ENCODE measurements at places on chromosomes 2 and 18. TPM values are rescaled to one million over a fixed set of nuclear protein-coding genes. Genes with fewer than 3 reads are reported as not detected.

DNA sequence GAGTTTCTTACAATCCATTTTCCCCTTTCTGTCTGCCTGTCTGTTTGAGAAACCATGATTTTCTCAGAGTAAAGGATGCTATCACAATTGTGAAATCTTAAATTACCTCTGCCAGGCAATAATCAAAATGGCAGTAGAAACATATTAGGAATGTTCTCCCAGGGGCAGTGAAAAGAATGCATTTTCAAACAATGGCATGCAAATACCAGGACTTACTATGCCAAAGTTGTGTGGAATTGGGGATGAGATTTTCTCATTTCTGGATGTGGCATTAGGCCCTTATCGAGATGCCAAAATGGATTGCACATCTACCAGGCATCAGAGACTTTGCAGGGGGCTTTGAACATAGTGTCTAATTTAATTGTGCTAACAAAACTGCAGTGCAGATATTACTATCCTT, 821.4 kb downstream of the RNF144A start:
- H3K36me3 ChIP-seq = no peaks in the 10 kb centered on the region
- DNase-seq = no peak
- H3K27ac ChIP-seq = no peak overlapping the region
- H3K27me3 ChIP-seq = no peaks in the 10 kb centered on the region
- H3K4me3 ChIP-seq = no peak overlapping the region

- peaks cover 5% of the 10 kb centered on the region for H3K4me1 ChIP-seq
- no peaks in the 10 kb centered on the region for H3K27me3 ChIP-seq
- no peak overlapping the region for H3K4me3 ChIP-seq
- DNase-seq = no peak
Measured at GRCh38 chr2:229443546-229444268, 172.6 kb upstream of the PID1 start.

GRCh38 chr2:189165656-189166380, 13.7 kb downstream of the COL5A2 start:
- H3K27ac ChIP-seq = peak overlapping the region; percentile 65
- no peak for DNase-seq
- H3K4me1 ChIP-seq = peaks cover 24% of the 10 kb centered on the region
- H3K36me3 ChIP-seq = peaks cover 8% of the 10 kb centered on the region

DNA sequence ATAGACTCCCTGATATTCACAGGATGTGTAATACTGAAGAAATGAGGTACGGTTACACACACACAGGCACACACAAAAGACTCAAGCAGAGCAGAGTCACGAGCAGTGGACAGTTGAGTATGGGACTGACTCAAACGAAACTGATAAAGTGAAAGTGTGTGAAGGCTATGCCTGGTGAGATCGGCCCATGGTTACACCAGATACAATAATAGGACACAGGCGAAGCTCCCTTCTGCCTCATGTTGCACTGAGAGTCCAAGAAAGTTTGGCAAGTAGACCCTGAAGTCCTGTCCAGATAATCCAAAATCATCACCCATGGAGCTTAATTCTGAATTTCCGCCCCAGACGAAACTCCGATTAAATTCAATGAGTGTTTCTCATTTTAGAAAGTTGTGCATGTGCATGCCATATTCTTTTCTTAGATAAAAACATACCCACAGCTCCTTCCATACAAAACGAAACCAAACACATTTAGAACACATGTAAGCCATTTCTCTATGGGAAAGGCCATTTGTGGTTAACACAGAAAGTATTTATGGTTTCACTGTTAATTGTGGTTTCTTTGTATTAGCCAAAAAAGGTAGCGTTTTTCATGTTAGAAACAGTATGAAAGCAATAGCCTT, 567.6 kb downstream of the PLCL1 start:
- DNase-seq = no peak
- no peak overlapping the region for H3K4me3 ChIP-seq
- H3K27me3 ChIP-seq = no peaks in the 10 kb centered on the region
- H3K4me1 ChIP-seq = no peaks in the 10 kb centered on the region
- no peaks in the 10 kb centered on the region for H3K36me3 ChIP-seq
- no peak overlapping the region for H3K27ac ChIP-seq

DNA sequence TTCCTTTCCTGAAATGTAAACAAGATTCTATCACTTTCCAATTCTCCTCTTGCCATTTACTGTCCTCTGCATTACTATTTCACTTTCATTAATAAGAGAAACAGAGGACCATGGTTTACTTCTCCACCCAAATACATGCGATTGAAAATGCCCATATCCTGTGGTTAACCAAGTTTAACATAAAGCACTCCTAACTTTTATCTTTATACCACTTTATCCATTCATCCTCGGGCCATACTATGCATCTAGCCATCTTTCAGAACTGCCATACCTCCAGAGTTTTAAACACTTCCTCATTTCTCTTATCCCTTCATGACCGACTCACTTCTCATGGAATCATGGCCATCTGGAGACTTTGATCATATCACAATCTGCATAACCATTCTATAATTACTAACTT, 1182.3 kb downstream of the CNTNAP5 start:
- no peak overlapping the region for H3K27ac ChIP-seq
- H3K36me3 ChIP-seq = no peaks in the 10 kb centered on the region
- no peaks in the 10 kb centered on the region for H3K27me3 ChIP-seq
- no peaks in the 10 kb centered on the region for H3K4me1 ChIP-seq

GRCh38 chr2:113206251-113206650, 32.5 kb downstream of the PSD4 start:
- peaks cover 11% of the 10 kb centered on the region for H3K4me1 ChIP-seq
- no peaks in the 10 kb centered on the region for H3K36me3 ChIP-seq
- H3K27ac ChIP-seq = no peak overlapping the region

DNA sequence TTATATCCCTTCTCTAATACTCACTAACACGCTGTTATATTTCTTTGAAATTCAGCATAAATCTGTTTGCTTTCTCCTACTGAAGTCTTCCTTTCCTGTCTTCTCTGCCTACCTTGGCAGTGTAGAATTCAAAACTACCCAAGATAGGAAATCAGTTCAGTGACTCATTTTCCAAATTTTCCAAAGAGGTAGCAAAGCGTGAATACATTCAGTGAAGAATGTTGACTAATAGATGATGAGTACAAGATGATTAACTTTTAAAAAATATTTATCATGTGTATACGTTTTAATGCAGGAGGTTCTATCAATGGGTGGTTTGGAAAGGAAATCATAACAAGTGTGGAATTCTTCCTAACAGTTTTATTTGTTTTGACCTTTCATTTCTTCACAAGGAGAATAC, 201.9 kb upstream of the SLC8A1 start:
- H3K4me3 ChIP-seq = no peak overlapping the region
- H3K27me3 ChIP-seq = no peaks in the 10 kb centered on the region
- peak; percentile 22 for DNase-seq
- no peaks in the 10 kb centered on the region for H3K4me1 ChIP-seq
- no peaks in the 10 kb centered on the region for H3K36me3 ChIP-seq

DNA sequence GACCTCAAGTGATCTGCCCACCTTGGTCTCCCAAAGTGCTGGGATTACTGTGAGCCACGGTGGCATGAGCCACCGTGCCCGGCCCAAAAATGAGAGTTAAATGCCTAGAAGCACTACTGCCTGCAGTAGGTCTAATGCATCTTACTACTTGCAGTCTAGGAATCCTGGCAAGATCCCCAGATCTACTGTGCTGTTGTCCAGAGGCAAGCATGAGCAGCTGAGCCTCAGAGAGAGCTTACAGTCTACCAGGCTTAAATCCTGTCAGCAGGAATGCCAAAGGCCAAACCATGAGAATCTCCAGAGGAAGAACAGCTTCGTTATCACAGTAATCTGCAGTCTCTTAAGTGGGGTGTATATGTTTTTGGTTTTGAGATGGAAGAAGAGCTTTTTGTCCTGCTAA, 54.4 kb downstream of the XRCC5 start:
- H3K4me3 ChIP-seq = no peak overlapping the region
- DNase-seq = peak; percentile 69
- no peaks in the 10 kb centered on the region for H3K4me1 ChIP-seq
- no peak overlapping the region for H3K27ac ChIP-seq

DNA sequence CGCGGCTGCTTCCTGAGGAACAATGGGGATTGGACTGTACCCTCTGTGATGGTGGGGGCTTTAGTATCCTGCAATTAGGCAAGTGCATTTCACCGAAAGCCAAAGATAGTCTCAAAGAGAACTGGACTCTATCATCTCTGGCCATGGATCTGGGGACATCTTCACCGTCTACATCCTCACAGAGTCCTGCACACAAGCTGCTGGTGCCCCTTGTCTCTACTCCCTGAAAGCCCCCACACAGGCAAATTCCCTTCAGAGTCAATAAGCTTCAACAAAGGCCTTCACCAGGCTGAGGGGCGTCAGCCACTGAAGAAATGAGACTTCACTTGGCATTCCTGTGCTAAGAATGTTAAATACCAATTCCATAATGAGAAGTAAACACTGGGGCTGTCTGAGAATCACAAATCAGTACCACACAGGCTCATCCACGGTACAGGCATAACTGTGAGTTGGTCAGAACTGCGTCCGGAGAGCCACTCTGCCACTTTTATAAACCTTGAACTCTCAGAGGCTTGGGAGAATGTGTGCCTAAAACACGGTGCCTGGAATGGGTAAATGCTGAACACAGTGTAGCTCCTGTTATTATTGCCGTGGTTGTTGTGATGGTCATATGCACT, 432.7 kb downstream of the ZNF521 start:
- H3K4me3 ChIP-seq = no peak overlapping the region
- peaks cover 39% of the 10 kb centered on the region for H3K27me3 ChIP-seq
- H3K4me1 ChIP-seq = no peaks in the 10 kb centered on the region
- DNase-seq = no peak
- H3K36me3 ChIP-seq = no peaks in the 10 kb centered on the region

DNA sequence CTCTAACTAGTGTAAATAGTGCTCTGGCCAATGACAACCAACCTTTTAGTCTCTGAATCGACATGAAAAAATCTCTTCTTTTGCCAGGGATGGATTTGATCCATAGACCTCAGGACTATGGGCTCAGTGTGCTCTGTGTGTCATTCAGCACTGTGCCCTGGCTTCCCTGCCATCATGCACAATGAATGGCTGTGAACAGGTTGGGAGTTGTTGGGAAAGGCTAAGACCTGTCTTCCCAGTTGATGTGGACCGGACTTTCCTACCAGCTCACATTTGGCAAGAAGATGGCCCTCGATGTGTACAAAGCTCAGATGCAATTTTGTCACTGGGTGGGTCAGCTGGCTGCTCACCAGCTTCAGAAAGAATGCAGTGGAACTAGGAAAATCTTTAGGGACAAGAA, 26.0 kb upstream of the ARHGAP25 start:
- H3K4me1 ChIP-seq = peaks cover 4% of the 10 kb centered on the region
- H3K27me3 ChIP-seq = peaks cover 37% of the 10 kb centered on the region
- no peak overlapping the region for H3K4me3 ChIP-seq

The ERMN gene
- not detected for polyA plus RNA-seq

The LRATD1 gene
- polyA plus RNA-seq = 0.40 TPM

The HOXD13 gene
- polyA plus RNA-seq = not detected

GRCh38 chr2:84055816-84056215, 403.3 kb downstream of the SUCLG1 start:
- no peaks in the 10 kb centered on the region for H3K36me3 ChIP-seq
- no peaks in the 10 kb centered on the region for H3K27me3 ChIP-seq
- H3K4me1 ChIP-seq = no peaks in the 10 kb centered on the region
- no peak overlapping the region for H3K4me3 ChIP-seq

Measured in IMR-90 (cell line).